Type B pancreatic cell (in vitro differentiated cells): ENCODE measurements at places on chromosomes 5 and 9.

GRCh38 chr5:59207401-59207800, 624.5 kb downstream of the RAB3C start:
- DNase-seq: no peak

GRCh38 chr5:122355324-122355723, 43.3 kb downstream of the SNCAIP start:
- DNase-seq: no peak

- DNase-seq: no peak
These were observed 92.1 kb upstream of the MAP1B start for GRCh38 chr5:72015103-72015548.

DNA sequence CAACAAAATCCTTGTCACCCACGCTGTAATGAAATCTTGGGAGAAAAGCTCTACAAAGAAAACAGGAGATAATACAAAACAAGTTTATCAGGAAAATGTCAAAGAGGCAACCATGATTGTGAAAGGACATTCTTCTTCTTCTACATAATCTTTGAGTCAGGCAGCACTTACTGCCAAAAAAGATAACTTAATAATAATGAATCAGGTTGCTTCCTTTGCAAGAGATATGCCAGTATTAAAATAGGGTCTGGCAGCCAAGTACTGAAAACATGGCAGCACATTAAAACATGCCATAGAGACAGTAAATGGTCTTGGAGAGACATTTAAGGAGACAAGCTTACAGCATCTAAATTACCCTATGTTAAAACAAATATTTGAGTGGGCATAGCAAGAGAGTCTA, 1573.4 kb downstream of the EFNA5 start:
- no peak for DNase-seq

GRCh38 chr5:141211-141610, 49.2 kb downstream of the PLEKHG4B start:
- DNase-seq: no peak

DNA sequence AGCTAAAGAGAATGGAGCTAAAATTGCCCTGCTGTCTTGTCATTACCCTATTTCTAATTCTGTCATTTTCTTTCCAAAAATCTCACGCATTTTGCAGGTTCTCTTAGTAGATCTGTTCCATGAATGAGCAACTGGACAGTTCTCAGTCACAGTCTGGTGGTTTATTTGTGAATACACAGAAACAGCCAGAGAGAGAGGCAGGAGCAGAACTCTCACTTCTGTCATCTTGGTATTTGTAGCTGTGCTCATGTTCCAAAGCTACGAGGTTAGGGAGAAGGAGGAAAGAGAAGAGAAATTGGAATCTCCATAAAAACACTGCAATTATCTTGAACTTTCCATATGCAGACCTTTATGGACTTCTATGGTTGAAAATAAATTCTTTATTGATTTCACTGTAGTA, 118.0 kb upstream of the OR13F1 start:
- DNase-seq: no peak

GRCh38 chr5:31029925-31030324, 163.6 kb upstream of the CDH6 start:
- no peak for DNase-seq

GRCh38 chr9:89999176-89999533, 394.3 kb downstream of the GADD45G start:
- DNase-seq: no peak

DNA sequence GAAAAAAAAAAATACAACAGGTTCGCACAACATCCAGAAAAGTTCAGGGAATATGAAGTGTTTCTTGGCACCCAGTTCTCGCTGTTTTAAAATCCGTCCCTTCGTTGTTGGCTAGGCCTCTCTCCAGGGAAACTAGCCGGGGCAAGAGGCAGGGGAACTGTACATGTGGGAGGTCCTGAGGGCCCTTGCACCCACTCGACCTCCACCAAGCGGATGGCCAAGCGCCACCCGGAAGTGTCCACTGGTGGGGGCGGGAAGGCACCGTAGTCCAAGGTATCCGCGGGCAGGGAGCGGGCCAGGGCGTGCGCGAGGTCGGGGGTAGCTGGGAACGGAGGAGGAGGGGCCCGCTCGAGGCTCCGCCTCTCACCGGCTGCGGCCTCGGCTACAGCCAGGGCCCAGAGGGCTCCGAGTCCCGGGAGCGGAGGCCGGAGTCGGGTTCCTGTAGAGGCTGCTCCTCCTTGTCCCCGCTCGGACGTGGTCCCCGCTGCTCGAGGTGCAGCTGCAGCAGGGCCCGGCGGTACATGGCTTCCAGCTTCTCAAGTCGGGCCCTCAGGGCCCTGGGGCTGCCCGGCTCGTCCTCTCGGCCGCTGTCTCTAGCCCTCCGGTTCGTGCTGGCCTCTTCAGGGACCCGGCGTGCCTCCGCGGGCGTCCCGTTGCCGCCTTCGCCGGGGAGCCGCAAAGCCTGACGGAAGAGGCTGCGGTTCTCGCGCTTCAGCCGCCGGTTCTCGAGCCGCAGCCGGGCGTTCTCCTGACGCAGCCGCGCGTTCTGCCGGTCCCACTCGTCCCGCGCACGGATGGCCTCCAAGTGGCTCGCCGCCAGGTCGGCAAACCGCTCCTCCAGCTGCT, 720 bp downstream of the TUSC1 start:
- DNase-seq: no peak

GRCh38 chr9:81424431-81424830, 264.9 kb downstream of the TLE1 start:
- no peak for DNase-seq

DNA sequence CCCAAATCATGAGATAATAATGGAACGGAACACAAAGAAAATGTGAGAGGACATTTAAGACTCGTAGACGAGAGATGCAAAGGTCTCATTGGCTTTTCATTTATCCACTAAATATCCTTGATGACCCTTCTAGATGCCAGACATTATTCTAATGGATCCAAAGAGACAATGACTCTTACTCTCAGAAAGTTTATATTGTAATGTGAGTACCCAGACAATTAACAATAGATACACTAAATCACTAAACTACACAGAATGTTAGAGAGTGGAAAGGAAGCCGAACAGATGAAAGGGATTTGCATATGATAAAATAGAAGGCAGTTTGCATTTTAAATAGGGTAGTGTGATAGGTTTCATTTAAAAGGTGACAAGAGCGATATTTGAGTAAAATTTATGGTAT, 973.3 kb downstream of the TAF11L14 start:
- no peak for DNase-seq

- DNase-seq: no peak
These were observed 649.1 kb downstream of the BNC2 start for GRCh38 chr9:16221366-16221765.

- DNase-seq: no peak
These were observed 810.2 kb upstream of the NUDT12 start for GRCh38 chr5:104372796-104373195.

DNA sequence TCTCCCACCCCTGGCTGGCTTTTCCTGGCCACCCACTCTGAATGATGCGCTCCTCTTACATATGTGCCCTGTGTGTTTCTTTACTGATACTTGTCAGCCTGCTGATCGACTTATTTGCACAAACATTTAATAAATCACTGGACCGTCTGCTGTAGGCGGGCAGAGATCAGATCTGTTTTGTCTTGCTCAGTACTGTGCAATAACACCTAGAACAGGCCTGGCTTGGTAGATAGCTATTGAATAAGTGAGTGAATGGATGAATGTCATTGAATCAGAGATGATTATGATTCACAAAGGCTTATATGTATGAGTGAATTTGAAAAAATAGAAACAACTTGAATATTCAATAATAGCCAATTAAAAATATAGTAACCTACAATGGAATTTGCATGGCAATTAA, 165.1 kb downstream of the RGS3 start:
- no peak for DNase-seq

- no peak for DNase-seq
These were observed 5.8 kb upstream of the LNPEP start for GRCh38 chr5:96930058-96930457.

GRCh38 chr5:139105621-139106071, 92.5 kb downstream of the SIL1 start:
- no peak for DNase-seq

DNA sequence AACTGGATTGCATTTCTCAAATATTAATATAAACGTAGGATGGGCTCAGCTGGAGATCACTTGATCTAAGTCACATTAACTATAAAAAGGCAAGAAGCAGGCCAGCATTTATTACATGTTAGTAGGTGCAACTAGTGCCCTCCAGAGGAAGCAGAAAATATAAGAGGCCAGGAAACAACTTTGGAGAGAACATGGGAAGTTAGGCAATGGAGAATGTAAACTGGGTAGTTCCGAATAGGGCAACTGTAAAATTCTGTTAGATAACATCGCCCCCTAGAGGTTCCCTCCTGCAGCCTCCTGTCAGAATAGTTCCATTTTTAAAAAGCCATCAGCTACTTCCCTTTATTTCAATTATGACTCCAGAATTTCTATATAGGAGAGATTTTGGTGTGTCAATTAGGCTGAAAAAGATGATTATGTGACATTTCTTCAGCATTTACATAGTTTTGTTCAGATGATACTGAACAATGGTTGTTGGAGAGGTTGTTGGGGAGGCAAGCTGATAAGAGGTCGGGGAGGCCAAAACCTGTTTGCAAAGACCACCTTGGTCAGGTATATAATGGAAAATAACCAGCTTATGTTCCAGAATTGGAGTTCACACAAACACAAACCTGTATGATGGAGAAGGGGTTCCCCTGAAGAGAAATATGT, 22.4 kb downstream of the CCL28 start:
- DNase-seq: no peak

DNA sequence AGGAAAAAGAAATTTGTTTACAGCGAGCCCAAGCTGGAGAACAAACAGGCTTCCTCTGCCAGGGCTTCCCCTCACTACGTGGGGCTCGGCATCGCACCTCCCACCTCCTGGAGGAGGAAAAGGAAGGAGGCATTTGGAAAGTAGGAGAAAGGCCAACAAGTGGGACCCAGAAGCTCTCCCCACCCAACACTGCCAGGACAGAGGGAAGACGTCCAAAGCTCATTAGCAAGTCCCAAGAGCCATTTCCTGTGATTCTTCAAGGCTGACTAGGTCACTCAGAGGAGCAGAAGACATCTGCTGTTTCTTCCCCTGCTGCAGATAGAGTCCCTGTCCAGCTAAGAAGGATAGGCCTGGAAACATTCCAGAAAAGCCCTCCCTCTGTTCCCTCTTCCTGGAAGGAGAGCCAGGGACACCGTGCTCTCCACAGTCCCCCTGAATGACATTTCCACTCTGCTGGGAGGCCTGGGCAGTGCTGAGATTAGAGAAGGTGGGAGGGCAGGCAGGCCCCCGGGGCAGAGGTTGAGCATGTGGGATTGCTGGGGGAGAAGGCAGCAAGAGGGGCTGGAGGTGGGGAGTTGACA, 57.0 kb upstream of the NEURL1B start:
- no peak for DNase-seq

- no peak for DNase-seq
These were observed 19.5 kb downstream of the FAM163B start for GRCh38 chr9:133589454-133590227.

DNA sequence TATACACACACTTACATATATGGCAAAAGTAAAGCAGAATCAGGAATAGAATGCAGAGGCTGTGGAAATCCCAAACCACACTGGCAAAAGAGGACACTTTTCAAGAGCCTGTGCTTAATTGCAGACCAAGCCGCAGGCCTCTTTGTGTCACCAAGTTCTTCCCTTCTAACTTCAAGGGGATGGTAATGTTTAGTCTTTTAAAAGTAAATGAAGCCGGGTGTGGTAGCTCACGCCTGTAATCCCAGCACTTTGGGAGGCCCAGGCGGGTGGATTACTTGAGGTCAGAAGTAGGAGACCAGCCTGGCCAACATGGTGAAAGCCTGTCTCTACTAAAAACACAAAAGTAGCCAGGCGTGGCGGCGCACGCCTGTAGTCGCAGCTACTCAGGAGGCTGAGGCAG, 28.7 kb downstream of the ROR2 start:
- DNase-seq: no peak

DNA sequence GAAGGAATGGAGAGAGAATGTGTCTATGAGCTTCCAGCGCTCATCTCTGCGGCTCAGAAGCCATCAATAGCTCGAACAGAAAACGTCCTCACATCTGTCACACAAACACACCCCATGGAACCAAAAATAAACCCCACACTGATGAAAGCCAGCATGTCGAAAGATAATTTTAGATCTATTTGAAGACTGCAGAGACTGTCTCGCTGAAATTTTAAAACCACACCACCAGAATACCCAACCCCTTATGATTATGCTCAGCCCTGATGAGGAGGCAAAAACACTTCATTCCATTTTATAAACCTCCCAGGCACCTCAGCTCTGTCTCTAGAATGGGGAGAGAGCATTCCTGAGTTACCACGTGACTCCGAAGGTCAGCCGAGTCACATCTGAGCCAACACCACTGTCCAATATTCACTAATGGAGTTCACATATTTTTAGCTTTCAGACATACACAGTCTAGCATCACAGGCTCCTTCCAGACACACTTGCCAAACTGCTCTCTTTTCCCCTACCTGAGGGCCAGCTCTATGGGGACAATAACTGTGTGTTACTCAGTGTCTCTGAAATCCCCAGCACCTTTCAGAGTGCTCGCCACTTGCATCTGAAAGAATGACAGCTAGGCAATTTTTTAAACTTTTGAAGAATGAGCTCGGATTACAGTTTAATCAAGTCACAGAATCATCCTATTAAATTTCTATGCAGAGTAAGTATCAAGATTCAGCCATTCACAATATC, 63.2 kb downstream of the SERINC5 start:
- no peak for DNase-seq

DNA sequence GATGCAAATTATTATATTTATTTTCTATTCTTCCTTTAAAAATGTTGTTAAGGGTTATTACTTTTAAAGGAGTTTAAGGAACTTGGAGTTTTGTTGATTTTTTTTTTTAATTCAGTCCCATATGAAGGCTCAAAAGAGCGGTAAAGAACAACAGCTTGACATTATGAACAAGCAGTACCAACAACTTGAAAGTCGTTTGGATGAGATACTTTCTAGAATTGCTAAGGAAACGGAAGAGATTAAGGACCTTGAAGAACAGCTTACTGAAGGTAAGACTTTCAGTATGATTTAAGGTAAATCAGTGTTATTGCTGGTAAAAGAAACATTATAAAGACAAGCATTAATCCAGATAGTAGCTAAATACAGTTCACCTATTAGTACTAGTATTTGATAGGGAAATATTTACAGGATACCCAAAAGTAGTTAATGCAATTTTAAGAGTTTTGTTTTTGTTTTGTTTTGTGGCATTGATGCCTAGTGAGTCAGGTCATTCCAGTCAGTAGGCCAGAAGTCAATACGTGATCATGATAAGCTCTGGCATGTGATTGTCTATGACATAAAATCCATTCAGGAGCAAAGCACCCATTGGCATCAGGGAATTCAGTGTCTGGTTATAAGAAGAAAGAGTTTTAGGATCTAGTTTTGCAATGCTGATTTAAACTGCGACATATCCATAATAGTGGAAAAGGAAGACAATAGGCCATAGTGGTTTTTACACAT, 49.2 kb downstream of the CNTRL start:
- no peak for DNase-seq
